ENCODE measurements at places on chromosomes 3 and 15.

- DNase-seq: no peak
These were observed 827 bp downstream of the PLCB2 start for GRCh38 chr15:40306908-40307307.

- no peak for DNase-seq
These were observed 53.5 kb downstream of the TLNRD1 start for GRCh38 chr15:81054236-81054635.

DNA sequence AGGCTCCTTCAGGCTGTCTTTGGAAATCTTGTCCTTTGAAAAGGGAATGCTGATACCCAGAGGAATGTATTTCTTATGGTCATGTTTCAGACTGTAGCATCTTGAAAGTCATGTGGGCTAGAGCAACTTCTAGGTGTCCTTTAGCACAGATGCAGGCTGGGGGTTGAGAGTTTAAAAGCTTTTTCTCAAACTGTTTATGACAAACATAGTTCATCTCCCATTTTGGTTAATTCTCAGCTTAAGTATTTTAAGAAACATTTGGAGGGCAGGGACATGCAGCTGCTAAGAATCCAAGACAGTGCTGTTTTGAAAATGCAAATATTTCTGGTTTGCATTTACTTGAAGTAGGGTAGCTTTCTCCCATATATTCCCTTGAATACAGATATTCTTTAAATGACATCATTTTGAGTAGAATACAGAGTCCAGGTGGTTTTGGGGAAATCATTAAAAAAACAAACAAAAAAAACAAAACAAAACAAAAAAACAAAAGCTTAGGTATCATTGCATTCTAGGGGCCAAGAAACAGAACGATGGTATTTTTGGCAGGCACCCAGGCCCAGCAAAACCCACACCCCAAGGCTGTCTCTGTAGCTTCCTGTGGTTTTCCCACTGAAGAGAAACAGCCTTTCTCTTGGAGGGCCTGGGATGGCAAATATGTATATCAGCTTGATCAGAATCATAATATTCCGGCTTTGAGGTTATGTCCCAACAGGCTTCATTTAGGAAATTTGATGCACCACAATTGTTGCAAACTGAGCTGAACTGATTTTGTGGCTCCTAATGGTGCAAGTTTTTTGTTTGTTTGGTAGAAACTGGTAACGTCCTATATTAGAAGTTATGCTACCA, 120.0 kb downstream of the ATG7 start:
- DNase-seq: no peak

GRCh38 chr3:11552289-11553264, 91.1 kb downstream of the VGLL4 start:
- no peak for DNase-seq

DNA sequence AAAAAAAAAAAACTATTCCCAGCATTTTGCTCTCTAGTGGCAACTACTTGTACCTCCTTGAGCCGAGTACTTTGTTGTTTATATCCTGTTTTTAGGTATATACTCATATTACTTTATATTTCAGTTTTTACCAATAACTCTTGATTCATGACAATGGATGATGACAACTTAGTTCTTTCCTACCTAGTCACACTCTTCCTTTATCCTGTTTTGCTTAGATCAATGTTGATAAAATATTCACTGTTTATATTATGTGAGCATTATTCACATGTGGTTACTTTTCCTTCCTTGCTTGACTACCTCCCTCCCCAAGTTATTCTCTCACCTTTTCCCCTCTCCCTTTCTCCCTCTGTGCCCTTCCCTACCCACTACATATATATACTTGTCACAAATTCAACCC, 53.7 kb downstream of the NKIRAS1 start:
- DNase-seq: no peak

DNA sequence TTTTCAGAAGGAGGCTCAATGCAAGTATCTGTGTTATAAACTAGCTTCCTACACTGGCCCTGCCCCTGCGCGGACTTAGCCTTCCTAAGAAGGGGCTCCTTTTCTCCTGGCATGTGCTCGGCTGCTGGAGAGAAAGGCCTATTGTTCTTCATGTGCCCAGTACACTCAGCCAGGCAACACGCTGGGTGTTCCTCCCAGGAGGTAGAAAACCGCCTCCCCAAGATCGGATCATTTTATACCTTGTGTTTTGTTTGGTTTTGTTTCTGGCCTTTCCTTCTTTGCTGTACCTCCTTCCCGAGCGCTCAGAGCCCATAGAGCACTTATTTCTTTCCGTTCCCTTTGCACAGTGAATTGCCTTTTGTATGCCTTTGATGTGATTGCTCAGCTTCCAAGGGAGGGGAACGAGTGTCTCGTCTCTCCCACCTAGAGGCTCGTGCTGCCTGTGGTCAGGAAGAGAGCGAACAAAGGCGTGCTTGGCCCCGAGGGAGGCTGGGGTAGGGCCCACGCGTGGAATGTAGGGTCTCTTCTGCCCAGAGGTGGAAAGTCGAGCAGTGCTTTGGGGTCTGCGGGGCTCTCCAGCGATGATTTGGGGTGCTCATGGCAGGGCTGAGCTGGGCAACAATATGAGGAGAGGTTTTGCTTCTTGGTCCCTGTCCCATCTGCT, 30.0 kb downstream of the CCNL1 start:
- DNase-seq: no peak

GRCh38 chr3:193507566-193507965, 47.1 kb downstream of the ATP13A4 start:
- no peak for DNase-seq

GRCh38 chr3:143529018-143529478, 319.2 kb downstream of the SLC9A9 start:
- no peak for DNase-seq

- no peak for DNase-seq
These were observed 141.4 kb downstream of the ADAMTS17 start for GRCh38 chr15:100200287-100200880.

DNA sequence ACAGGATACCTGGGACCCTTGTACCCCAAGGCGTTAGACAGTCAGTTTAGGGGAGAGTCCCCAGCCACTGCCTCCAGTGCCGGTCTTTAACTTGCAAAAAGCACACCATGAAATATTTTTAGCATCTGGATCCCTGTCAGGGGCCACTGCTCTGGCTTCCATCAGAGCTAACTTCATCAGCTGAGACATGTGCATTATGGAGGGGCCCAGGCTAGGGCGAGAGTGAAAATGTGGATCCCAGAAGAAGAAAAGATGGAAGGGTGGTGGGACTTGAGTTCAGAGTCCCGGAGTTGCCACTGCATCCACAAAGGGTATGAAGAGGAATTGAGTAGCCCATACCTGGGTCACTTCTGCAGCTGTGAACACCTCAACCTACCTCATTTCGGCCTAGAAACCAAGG, 23.5 kb upstream of the SPATA12 start:
- DNase-seq: no peak

DNA sequence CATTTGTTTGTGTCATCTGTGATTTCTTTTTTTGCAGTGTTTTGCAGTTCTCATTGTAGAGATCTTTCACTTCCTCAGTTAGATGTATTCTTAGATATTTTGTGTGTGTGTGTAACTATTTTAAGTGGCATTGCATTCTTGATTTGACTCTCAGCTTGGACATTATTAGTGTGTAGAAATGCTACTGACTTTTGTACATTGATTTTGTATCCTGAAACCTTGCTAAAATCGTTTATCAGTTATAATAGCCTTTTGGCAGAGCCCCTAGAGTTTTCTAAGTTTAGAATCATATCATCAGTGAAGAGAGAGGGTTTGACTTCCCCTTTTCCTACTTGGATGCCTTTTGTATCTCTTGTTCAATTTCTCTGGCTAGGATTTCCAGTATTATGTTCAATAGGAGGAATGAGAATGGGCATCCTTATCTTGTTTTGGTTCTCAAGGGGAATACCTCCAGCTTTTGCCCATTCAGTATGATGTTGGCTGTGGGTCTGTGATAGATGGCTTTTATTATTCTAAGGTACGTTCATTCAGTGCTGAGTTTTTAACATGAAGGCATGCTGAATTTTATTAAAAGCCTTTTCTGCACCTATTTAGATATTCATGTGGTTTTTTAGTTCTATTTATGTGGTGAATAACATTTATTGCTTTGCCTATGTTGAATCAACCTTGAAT, 211.7 kb downstream of the MBNL1 start:
- no peak for DNase-seq

- DNase-seq: no peak
These were observed 16.9 kb downstream of the APOD start for GRCh38 chr3:195566797-195567196.

DNA sequence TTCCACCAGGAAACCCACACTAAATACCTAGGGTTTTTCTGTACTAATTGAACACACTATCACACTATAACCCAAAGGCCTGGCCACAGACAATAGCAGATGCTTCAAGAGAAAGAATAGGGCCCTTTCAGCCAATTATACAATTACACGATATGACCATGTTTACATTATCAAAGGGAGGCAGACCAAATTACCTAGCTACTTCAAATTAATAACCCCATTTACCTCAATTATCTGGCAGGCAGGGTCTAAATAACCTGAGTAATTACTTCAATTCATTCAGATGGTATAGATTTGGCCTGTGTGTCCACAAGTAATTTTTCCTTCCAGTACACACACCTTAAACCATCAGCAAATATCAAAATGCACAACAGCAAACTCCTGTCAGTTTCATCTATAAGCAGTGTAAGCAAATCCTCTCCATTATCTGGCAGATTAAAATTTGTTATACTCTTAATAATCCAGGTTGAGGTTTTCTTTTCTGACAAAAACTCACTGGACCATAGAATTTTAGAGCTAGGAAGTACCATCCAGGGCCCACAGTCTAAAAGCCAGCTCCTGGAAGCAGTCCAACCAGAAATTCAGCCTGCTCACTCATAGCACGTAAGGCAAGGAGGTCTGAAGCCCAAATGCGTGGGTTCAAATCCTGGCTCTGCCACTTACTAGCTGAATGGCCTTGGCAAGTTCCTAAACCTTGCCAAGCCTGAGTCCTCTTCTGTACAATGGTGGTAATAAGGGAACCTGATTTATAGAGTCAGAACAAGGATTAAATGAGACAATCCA, 51.8 kb downstream of the RFTN1 start:
- no peak for DNase-seq

GRCh38 chr15:69011641-69012040, 2.9 kb upstream of the NOX5 start:
- DNase-seq: no peak

- DNase-seq: no peak
These were observed 15.3 kb downstream of the LRRC49 start for GRCh38 chr15:70907784-70908471.

- no peak for DNase-seq
These were observed 348.2 kb downstream of the GRM7 start for GRCh38 chr3:7209098-7209497.

DNA sequence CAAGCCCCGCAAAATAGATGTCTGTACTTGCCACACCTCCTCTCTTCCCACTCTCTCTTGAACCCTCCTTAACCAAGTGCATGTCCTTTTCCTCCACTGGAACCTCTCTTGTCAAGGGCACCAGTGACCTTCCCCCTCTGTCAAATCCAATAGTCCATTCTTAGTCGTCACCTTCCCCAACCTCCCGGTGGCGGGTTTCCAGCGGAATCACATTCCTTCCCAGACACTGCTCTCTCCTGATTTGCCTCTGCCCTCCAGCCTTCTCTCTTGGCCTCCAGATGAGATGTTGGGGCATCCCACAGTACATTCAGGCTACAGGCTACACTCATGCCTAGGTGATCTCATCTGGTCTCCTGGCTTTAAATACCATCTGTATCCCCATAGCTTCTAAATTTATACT, 31.1 kb downstream of the SCN5A start:
- no peak for DNase-seq

GRCh38 chr15:67407786-67408185, 113.1 kb upstream of the C15orf61 start:
- DNase-seq: no peak

- DNase-seq: no peak
These were observed 85.6 kb downstream of the SEC22A start for GRCh38 chr3:123287051-123287961.

- DNase-seq: no peak
These were observed 25.9 kb downstream of the CCDC32 start for GRCh38 chr15:40538976-40539375.

GRCh38 chr3:47385796-47386195, 5.0 kb downstream of the PTPN23 start:
- no peak for DNase-seq

GRCh38 chr3:117681619-117682018, 972.0 kb downstream of the TUSC7 start:
- DNase-seq: no peak

DNA sequence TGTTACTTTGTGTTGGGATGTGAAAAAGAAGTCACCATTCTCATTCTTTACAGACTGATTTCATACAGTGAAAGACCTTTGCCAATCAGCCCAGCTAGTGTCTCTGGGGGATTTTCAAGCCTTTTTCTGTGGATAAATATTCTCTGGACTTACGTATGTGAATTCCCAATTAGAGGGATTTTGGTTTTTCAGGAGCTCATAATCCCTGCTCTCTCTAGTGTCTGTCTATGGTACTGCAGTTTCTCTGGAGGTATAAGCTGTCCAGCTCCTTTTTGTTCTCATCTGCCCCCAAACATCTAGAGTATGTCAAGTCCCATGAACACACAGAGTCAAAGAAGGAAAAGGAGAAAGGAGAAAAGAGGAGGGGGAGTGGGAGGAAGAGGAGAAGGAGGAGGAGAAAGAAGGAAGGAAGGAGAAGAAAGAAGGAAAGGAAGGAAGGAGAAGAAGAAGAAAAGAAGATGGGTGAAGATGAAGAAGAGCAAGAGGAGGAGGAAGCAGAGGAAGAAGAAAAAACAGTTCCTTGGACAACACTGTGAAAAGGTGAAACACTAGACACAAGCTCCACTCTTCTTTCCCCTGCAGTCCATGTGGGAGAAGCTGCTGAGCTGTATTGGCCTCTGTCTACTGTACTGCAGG, 218.6 kb downstream of the GREM1 start:
- DNase-seq: no peak

DNA sequence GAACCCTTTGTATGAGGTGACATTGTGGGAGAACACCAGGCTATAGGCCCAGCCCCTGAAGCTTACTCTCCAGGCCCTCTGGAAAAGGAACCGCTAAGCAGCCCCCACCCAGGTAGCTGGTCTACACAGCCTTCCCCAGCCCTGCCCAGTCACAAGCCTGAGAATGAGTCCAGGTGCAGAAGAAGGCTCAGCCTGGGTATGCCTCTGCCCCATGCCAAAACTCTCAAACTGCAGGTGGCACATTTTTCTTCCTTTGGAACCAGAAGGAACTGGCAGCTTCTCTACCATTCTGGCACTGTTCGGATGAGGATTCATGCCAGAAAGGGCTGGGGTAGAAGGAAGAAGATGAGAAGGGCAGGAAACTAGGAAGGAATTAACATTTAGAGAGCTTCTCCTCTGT, 23.7 kb upstream of the TBC1D21 start:
- no peak for DNase-seq

DNA sequence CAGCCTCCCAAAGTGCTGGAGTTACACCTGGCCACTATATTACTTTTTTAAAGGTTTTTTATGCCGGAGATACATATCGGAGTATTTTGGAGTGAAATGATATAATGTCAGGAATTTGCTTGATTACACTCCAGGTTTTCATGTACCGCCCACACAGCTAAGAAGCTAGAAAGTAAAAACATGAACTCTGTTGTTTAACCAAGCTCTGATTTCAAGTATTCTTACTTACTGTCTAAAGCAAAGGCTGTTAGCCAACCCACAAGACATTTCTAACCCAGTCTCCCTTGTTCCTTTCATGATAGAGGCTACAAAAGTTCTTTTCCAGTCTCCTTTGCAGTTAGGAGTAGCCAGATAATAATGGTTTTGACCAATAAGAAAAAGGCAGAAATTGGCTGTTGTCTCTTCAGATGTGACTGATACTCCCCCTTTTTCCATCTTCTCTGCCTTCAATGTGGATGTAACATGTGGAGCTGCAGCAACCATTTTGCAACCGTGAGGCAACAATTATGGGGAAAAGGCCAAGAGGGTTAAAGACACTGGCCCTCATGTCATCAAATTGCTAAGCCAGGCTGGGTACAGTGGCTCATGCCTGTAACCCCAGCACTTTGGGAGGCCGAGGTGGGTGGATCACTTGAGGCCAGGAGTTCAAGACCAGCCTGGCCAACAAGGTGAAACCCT, 6.1 kb upstream of the CP start:
- no peak for DNase-seq

All from CD4-positive, alpha-beta memory T cell (primary cell).